ENCODE measurements at places on chromosomes 5 and 9. TPM values are rescaled to one million over a fixed set of nuclear protein-coding genes. Genes with fewer than 3 reads are reported as not detected.
A peak's percentile ranks its signal among the peaks of the same experiment; 100 is the strongest.

GRCh38 chr5:158135682-158136179, 276.8 kb upstream of the CLINT1 start:
- H3K4me3 ChIP-seq, result no peak overlapping the region
- no peaks in the 10 kb centered on the region for H3K27me3 ChIP-seq
- DNase-seq, result no peak

Gene IFNA2
- not detected for total RNA-seq

DNA sequence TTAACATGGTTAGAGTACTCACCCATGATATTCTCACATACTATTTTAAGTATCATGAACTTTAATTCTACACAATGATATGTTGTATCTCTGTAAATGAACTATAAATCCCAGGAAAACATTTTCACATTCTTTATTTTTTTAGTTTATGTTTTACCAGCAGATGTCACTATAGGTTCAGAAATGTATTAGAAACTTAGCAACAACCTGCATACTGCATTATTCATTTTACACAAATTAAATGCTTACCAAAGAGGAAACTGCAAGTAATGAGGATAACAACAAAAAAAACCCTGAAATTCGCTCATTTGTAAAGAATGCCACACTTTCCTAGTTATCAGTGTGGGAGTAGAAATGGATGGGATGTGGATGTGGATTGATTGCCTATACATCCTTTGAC, 217.5 kb upstream of the OTULINL start:
- DNase-seq, result no peak
- H3K4me1 ChIP-seq, result no peaks in the 10 kb centered on the region
- H3K4me3 ChIP-seq, result no peak overlapping the region
- H3K36me3 ChIP-seq, result peaks cover 15% of the 10 kb centered on the region
- H3K27me3 ChIP-seq, result no peaks in the 10 kb centered on the region

Gene GTF3C5
- total RNA-seq, result 70.9 TPM

DNA sequence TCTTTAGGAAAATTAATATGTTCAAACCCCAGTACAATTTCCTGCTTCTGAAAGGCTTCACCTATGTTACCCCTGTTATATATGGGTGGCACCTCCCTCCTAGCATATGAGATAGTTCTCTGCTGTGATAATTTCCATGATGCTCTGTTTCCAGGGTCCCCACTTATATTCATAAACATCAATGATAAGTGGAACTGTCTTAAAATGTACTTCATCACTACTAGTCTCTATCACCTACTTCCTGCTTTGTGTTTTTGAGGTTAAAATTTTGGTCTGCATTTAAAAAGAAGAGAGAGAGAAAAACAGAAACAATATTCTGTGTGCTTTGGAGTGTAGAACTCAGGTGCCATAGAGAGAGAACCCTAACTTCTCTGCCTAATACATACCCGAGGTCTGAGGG, 234.7 kb downstream of the HTR1A start:
- H3K27me3 ChIP-seq, result no peaks in the 10 kb centered on the region
- H3K27ac ChIP-seq, result no peak overlapping the region
- no peaks in the 10 kb centered on the region for H3K36me3 ChIP-seq

DNA sequence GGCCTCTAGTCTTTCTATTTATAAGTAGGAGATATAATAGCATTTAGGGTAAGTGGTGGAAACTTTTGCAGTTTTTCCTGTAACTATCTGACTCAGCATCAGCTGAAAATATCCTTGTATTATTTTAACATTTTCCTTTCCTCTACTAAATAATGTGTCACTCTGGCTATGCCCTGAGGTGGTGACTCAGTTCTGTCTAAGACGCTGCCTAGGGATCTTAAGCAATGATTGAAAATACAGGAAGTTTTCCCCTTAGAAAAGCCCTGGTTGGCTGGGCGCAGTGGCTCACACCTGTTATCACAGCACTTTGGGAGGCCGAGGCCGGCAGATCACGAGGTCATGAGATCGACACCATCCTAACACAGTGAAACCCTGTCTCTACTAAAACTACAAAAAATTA, 9.3 kb upstream of the EDIL3 start:
- no peak overlapping the region for H3K4me3 ChIP-seq
- no peaks in the 10 kb centered on the region for H3K27me3 ChIP-seq
- H3K27ac ChIP-seq, result no peak overlapping the region
- DNase-seq, result no peak
- H3K4me1 ChIP-seq, result no peaks in the 10 kb centered on the region
- no peaks in the 10 kb centered on the region for H3K36me3 ChIP-seq

GRCh38 chr9:21523021-21524014, 41.2 kb upstream of the IFNE start:
- no peaks in the 10 kb centered on the region for H3K4me1 ChIP-seq
- no peaks in the 10 kb centered on the region for H3K36me3 ChIP-seq
- H3K4me3 ChIP-seq, result no peak overlapping the region
- no peak overlapping the region for H3K27ac ChIP-seq

Gene IL6ST
- 118 TPM for total RNA-seq

- no peaks in the 10 kb centered on the region for H3K27me3 ChIP-seq
- no peak overlapping the region for H3K4me3 ChIP-seq
- H3K27ac ChIP-seq, result no peak overlapping the region
- H3K4me1 ChIP-seq, result no peaks in the 10 kb centered on the region
- H3K36me3 ChIP-seq, result no peaks in the 10 kb centered on the region
Measured at GRCh38 chr9:101601904-101602765, 7.4 kb upstream of the PPP3R2 start.

DNA sequence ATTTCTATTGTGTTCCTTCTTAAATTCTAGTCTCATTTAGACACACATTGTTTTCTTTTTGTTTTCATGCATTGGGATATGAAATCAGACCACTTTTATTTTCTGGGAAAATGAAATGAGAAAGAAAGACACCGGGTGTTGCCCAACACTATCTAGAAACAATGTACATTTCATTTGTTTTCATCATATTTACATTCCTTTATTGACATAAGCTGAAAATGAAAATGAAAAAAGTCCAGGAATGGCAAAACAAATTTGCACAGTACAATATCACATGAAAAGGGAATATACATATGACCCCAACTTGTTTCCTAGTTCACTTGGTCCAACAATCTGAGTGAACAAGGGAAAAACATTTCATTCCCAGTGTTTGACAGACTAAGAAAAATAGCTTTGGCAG, 20.7 kb downstream of the IFNE start:
- H3K4me3 ChIP-seq, result no peak overlapping the region
- DNase-seq, result no peak
- H3K27me3 ChIP-seq, result no peaks in the 10 kb centered on the region
- H3K36me3 ChIP-seq, result no peaks in the 10 kb centered on the region
- H3K27ac ChIP-seq, result no peak overlapping the region

DNA sequence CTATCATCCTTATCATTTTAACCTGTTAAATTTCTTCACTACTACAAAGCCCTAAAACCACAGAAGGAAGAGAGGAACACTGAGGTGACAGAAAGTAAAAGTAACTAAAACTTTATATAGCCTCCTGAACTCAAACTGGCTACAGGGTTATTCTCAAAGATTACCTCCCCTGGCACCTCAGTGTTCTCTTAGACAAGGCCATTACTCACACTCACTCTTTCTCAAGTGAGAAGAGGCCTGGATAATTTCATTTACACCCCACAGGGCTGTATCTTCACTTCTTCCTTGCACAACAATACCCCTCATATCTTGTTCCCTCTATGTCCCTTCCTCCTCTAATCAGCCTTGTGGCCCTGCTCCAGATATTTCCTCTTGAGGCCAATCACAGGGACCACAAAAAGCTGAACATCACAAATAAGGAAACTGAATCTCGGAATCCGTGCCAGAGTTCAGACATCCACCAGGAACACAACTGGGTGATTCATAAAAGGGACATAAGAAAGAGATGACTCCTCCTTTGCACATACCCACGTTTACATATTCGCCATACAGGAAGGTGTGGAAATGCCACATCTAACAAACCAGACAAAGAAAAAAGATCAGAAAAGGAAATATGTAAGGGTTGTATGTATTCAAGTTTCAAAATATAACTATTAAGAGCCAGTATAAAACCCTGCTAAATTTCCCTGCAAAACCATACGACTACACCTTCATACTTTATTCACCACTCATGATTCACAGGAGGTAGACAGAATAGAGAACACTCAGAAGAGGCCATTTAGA, 1.7 kb upstream of the KLHL3 start:
- peak overlapping the region; percentile 42 for H3K27ac ChIP-seq
- no peaks in the 10 kb centered on the region for H3K36me3 ChIP-seq
- no peak overlapping the region for H3K4me3 ChIP-seq
- no peaks in the 10 kb centered on the region for H3K27me3 ChIP-seq
- peak; percentile 63 for DNase-seq

Gene SLC45A2
- total RNA-seq, result 0.32 TPM

GRCh38 chr9:37037503-37038301, 3.6 kb upstream of the PAX5 start:
- DNase-seq, result no peak
- no peaks in the 10 kb centered on the region for H3K36me3 ChIP-seq
- H3K4me1 ChIP-seq, result peaks cover 22% of the 10 kb centered on the region
- no peak overlapping the region for H3K27ac ChIP-seq
